A549 (cell line): ENCODE measurements at places on chromosomes 4 and X.

- DNase-seq, result no peak
These were observed 7.4 kb downstream of the SLC9B1 start for GRCh38 chr4:103012060-103012459.

- DNase-seq, result no peak
These were observed 311.8 kb downstream of the HS3ST1 start for GRCh38 chr4:11116940-11117339.

- no peak for DNase-seq
These were observed 20.3 kb upstream of the VEGFD start for GRCh38 chrX:15404401-15405096.

DNA sequence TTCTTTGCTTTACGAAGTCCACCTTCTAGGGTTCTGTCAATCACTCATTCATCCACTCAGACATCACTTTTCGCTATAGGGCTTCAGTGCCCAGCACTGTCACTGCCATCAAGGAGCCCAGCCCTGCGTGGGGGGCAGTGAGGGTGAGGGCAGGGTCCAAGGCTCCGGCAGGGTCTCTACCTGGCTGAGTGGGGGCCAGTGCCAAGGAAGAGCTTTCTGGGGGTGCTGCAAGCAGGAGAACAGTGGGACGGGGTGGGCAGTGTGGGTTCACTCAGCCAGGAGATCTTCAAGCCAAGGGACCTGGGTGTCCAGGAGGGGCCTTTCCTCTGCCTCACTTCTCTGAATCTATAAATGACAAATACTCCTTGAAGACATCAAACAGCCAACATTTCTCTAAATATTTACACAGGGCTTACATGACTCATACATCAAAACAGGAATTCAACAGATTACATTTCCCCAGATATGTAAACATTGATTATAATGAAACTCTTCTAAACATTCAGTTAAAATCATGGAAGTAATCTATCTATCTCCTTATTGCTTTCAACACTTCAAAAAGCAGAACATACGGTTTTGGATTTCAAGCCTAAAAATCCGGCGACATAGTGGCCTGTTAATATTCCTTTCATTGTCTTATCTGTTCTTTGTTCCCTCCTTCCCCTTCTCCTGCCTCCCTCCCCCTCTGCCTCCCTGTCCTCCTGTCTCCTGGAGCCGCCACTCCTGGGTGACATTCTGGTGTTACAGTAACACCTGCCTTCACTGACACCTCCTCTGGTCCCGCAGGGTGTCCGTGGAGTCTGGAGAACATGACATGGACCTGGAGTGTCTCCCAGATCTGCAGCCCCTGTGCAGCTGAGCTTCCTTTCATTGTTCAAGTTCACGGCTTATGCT lies 94.4 kb upstream of the ADRA2C start:
- peak; percentile 28 for DNase-seq

GRCh38 chrX:124263743-124264142 lies 68.7 kb upstream of the TEX13D start:
- no peak for DNase-seq

GRCh38 chr4:86976801-86977485 lies 42.1 kb downstream of the AFF1 start:
- no peak for DNase-seq

DNA sequence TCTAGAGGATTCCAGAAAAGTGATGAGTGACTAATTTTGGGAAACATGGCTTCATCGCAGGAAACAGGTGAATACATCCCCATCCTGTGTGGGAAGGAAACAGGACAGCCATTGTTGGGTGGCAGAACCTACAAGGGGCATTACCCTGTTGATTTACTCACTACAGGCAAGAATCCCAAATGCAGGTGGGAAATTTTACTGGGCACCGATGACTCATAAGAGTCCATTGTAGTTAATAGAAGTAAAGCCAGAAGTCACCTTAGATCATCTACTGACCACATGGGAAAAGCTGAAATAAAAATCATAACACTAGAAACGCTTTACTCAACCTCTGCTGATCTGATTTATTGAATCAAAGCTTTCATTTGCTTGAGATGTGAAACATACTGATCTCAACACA lies 136.4 kb downstream of the TRIML1 start:
- DNase-seq, result no peak

DNA sequence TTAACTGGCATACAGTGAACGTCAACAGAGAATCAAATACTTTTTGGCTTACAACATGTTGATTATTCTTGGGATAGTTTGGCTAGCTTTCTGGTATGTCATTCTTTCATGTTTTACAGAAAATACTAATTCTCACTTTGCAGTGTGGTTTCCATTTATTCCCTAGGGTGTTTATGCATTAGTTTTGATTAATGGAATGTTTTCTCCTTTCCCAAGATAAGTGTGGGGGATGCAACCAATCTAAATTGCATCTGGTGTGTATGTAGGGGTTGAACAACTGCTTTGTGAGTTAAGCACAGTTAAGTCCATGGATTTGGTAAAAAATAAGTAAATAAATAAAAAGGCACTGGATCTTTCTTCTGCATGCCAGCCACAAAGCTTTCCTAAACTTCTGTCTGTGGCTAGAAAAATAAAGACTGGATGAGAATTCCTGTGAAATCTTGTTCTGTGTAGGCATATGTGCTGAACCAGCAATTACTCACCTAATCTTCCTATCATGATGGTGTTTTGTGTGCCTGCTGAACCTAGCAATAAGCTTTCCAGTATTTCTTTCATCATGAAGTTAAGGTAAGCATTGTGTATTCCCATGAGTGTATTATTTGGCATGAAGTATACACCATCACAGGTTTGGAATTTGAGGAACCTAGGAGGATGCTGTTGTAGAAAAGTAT lies 50.6 kb upstream of the TENM3 start:
- no peak for DNase-seq

- no peak for DNase-seq
These were observed 923.2 kb downstream of the SH3BGRL start for GRCh38 chrX:82125103-82125502.

- DNase-seq, result peak; percentile 48
These were observed 42.9 kb downstream of the EVC start for GRCh38 chr4:5753766-5754528.

GRCh38 chrX:44428989-44429627 lies 85.6 kb upstream of the EFHC2 start:
- peak; percentile 71 for DNase-seq

- no peak for DNase-seq
These were observed 60.0 kb downstream of the PDHA1 start for GRCh38 chrX:19403696-19404095.

- no peak for DNase-seq
These were observed 26.8 kb downstream of the MGST2 start for GRCh38 chr4:139692309-139693012.

- no peak for DNase-seq
These were observed 188.8 kb upstream of the VEGFC start for GRCh38 chr4:176981551-176981950.

- DNase-seq, result no peak
These were observed 159.5 kb upstream of the USP38 start for GRCh38 chr4:143025081-143025704.

DNA sequence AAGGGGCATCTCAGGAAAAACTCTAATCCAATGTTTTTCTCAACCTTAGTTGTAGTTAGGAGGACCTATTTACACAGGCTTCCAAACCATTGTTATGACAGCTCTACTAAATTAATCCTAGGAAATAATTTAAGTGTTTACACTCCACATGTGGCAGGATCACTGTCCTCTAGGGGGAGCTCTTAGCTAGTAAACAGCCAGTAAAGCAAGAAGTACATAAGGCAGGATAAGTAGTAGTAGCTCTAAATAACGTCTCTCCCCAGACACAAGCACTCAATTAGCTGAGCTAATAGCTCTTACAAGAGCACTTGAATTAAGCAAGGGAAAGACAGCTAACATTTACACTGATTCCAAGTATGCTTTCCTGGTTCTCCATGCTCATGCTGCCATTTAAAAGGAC lies 37.3 kb downstream of the NUDT11 start:
- DNase-seq, result no peak

GRCh38 chr4:184253072-184253420 lies 35.4 kb upstream of the ENPP6 start:
- no peak for DNase-seq

- DNase-seq, result no peak
These were observed 270.5 kb upstream of the PPARGC1A start for GRCh38 chr4:24160358-24160757.

DNA sequence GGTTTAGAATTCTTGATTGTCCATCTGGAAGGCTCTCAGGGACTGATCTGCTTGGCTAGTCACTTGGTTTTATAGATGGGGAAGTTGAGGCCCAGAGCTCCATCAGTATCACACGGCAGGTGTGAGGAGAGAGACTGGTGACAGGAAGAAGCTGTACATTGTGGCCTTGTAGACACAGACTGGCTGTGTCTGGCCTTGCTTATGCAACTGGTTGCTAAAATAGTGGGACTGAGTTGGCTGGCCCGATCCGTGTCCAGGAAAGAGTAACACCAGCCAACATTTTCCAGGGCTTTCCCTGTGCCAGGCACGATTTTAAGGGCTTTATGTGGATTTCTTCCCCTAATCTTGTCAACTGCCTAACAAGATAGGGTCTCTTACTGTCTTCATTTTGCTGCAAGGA lies 2.8 kb downstream of the TBC1D14 start:
- DNase-seq, result no peak

GRCh38 chr4:174742561-174742960 lies 86.5 kb downstream of the GLRA3 start:
- DNase-seq, result no peak

- no peak for DNase-seq
These were observed 111.7 kb downstream of the RNF150 start for GRCh38 chr4:141021397-141022110.

- no peak for DNase-seq
These were observed 404.6 kb upstream of the FAT1 start for GRCh38 chr4:187128222-187128621.

DNA sequence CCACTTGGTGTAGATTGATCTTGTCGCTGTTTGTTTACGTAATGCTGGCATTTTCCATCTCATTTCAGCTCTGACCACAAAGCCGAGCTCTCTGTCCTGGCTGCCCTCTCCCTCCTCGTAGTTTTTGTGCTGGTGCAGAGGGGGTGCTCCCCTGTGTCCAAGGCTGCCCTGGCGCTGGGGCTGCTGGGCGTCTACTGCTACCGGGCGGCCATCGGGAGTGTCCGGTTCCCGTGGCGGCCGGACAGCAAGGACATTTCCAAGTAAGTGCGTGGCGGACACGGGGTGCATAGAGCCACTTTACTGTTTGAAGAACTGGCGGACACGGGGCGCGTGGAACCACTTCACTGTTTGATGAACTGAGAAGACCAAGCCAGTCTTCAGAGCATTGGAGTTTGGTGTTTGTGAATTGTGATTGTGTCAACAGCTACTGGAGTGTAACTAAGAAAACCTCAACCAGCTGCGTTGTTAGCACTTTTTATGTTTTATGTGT lies 28.0 kb downstream of the PIGG start:
- DNase-seq, result no peak

DNA sequence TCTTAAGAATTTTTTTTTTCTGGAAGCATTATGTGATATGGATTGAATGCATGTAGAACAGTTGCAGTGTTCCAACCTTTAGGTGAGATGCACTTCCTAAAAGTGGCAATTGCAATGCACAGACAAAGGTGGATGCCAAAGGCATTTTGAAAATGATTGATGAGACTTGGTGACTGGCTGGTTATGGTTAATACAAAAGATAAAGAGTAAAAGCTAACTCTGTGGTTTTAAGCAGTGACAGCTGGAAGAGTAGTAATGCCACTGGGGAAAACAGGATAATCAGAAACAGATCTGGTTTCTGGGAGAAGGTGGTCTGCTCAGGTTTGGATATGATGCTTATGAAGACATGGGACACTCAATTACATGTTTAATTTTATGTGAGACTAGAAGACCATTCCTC lies 345.6 kb downstream of the RPA4 start:
- no peak for DNase-seq

DNA sequence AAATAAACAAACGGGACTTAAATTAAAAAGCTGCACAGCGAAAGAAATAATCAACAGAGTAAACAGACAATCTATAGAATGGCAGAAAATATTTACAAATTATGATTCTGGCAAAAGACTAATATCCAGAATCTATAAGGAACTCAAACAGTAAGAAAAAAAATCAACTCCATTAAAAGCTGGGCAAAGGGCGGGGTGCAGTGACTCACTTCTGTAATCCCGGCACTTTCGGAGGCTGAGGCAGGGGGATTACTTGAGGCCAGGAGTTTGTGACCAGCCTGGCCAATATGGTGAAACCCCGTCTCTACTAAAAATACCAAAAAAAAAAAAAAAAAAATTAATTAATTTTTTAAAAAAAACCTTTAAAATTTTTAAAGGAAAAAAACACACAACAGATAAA lies 109.0 kb downstream of the ATP11C start:
- DNase-seq, result no peak

DNA sequence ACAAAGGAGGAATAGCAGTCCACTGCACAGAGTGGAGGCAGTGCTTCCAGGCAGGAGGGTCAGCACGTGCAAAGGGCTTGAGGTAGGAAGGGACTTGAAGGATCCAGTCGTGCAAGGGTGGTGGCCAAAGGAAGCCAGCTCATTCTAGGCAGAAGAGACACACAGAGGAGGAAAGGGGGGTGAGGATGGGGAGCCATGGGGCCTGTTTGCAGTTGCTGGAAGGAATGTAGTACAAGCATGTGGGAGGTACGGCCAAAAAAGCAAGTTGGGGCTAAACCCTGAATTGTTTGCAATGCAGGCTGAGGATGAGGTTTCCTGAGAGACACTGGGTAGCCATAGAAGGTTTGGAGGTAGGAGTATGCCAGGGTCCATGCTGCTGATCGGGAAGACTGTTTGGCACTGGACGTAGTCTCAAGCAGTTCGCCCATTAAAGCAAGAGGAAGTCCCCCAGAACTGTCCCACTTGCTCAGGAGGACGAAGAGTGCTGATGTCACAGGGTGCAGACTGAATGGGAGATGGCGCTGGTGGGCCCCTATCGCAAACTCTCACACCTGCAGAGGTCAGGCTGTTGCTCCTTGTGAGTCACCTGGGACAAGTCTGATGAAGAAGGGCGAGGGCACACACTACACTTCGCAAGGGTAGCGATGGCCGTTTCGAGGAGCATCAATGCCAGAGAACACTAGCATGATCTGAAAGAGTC lies 9.1 kb upstream of the MAN2B2 start:
- DNase-seq, result no peak

GRCh38 chr4:159101988-159102621 lies 774 bp upstream of the RAPGEF2 start:
- DNase-seq, result no peak

GRCh38 chr4:84263415-84263814 lies 235.7 kb downstream of the NKX6-1 start:
- no peak for DNase-seq

DNA sequence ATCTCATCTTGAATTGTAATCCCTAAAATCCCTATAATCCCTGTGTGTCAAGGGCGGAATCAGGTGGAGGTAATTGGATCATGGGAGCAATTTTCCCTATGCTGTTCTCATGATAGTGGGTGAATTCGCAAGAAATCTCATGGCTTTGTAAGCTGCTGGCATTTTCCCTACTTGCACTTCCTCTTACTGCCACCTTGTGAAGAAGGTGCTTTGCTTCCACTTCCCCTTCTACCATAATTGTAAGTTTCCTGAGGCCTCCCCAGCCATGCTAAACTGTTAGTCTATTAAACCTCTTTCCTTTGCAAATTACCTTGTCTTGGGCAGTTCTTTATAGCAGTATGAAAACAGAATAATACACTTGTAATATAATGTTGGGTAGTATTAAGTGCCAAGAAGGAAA lies 1087.4 kb upstream of the SLIT2 start:
- DNase-seq, result no peak

- no peak for DNase-seq
These were observed 60.4 kb downstream of the TRMT44 start for GRCh38 chr4:8500966-8501365.
